Liver (tissue), 10 donors: ENCODE measurements at places on chromosomes 1 and 21. TPM values are rescaled to one million over a fixed set of nuclear protein-coding genes. Genes with fewer than 3 reads are reported as not detected.

GRCh38 chr1:23381233-23381885 is 11.7 kb upstream of the ZNF436 start:
- DNase-seq = no peak
- no peak overlapping the region for H3K27ac ChIP-seq
- no peak overlapping the region for H3K4me3 ChIP-seq
- no peaks in the 10 kb centered on the region for H3K27me3 ChIP-seq
- peaks cover 35% of the 10 kb centered on the region for H3K36me3 ChIP-seq

GRCh38 chr1:111032295-111032897 is 68.7 kb upstream of the LRIF1 start:
- H3K27ac ChIP-seq = no peak overlapping the region
- no peaks in the 10 kb centered on the region for H3K36me3 ChIP-seq
- H3K27me3 ChIP-seq = no peaks in the 10 kb centered on the region
- H3K4me3 ChIP-seq = no peak overlapping the region
- H3K4me1 ChIP-seq = no peaks in the 10 kb centered on the region

The RGS8 gene
- total RNA-seq = 0.05 TPM

DNA sequence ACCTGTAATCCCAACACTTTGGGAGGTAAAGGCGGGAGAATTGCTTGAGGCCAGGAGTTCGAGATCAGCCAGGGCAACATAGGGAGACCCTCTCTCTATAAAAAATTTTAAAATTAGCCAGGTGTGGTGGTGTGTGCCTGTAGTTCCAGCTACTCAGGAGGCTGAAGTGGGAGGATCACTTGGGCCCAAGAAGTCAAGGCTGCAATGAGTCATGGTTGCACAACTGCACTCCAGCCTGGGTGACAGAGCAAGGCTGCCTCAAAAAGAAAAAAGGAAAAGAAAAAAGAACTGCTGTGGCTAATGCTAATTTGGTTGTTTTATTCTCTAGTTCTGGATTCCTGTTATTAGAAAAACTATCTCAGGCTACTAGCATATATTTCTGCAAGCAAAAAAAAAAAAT is 29.8 kb downstream of the DBT start:
- no peak overlapping the region for H3K27ac ChIP-seq
- H3K27me3 ChIP-seq = no peaks in the 10 kb centered on the region
- DNase-seq = no peak
- no peaks in the 10 kb centered on the region for H3K4me1 ChIP-seq
- no peak overlapping the region for H3K4me3 ChIP-seq

The DCST2 gene
- 0.25 TPM for total RNA-seq

DNA sequence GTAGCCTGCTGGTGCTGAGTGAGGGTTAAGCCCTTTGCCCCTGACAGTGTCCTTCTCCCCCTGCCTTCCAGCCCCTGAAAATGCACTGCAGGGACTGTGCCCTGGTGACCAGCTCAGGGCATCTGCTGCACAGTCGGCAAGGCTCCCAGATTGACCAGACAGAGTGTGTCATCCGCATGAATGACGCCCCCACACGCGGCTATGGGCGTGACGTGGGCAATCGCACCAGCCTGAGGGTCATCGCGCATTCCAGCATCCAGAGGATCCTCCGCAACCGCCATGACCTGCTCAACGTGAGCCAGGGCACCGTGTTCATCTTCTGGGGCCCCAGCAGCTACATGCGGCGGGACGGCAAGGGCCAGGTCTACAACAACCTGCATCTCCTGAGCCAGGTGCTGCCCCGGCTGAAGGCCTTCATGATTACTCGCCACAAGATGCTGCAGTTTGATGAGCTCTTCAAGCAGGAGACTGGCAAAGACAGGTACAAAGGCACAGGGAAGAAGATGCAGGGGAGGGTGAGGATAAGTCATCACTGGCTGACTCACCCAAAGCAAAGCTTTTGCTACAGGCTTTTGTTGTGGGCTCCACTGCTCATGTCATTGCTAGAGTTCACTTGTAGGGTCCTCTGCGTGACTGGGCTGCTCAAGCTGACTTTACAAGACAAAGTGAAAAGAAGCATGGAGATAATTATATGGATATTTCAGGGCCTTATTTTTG is 174.9 kb downstream of the PIGK start:
- DNase-seq = no peak
- no peaks in the 10 kb centered on the region for H3K36me3 ChIP-seq
- no peaks in the 10 kb centered on the region for H3K27me3 ChIP-seq
- no peaks in the 10 kb centered on the region for H3K4me1 ChIP-seq

The AMY1C gene
- not detected for total RNA-seq

- no peak for DNase-seq
- H3K27me3 ChIP-seq = no peaks in the 10 kb centered on the region
- H3K36me3 ChIP-seq = no peaks in the 10 kb centered on the region
- no peak overlapping the region for H3K27ac ChIP-seq
- no peak overlapping the region for H3K4me3 ChIP-seq
Measured at GRCh38 chr1:230621324-230622030, 20.8 kb upstream of the COG2 start.

The CELSR2 gene
- total RNA-seq = 1.6 TPM

DNA sequence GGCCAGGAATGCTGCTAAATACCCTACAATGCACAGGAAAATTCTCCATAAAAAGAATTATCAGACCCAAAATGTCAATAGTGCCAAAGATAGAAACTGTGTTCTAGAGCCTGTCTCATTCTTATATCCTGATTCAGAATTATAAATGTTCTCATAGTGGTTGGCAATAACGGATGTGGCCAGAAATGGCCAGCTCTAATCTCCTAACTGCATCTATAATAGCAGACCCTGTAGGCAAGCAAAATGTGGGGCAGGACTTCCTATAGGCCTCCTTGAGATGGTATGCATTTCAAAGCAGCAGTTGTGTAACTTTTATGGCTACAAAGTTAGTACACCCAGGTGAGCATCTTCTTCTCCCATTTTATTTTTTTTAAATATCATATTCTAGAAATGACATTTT is 95.9 kb upstream of the SGIP1 start:
- H3K4me1 ChIP-seq = no peaks in the 10 kb centered on the region
- H3K27ac ChIP-seq = no peak overlapping the region
- H3K27me3 ChIP-seq = no peaks in the 10 kb centered on the region
- H3K4me3 ChIP-seq = no peak overlapping the region

DNA sequence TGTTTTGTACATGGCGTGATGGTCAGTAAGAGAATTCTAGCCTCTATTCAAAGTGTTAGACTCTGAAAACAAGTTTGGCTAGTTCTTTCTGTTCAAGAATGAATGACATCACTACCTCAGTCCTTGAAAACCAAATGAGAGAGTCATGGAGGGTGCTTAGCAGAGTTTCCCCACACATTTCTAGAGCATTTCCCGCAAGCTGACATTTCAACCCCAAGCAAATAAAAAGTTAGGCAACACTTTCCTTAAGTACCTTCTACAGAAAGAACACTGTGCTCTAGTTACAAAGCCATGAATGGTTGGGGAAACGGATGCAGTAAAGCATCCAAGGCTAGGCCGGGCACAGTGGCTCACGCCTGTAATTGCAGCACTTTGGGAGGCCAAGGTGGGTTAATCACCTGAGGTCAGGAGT is 47.9 kb upstream of the SLC44A3 start:
- DNase-seq = no peak
- no peak overlapping the region for H3K27ac ChIP-seq
- H3K4me3 ChIP-seq = no peak overlapping the region
- no peaks in the 10 kb centered on the region for H3K27me3 ChIP-seq
- H3K4me1 ChIP-seq = no peaks in the 10 kb centered on the region
- H3K36me3 ChIP-seq = no peaks in the 10 kb centered on the region

DNA sequence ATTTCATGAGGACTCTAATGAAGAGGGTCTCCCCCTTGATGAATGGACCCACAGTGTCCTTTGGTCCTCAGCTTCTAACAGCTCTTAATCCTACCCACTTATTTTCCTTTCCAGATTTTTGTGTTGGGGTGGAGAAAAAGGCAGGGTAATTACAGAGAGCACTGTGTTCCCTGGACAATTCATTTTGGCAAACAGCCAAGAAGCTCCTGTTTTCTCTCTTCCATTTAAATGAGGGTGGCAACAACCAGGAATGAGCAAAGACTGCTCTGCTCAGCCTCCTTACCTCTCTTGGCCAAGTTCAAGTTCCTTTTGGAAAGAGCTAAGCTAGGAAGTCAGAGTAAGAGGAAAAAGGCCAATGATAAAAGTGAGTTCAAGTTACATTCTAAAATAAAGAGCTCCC is 11.9 kb downstream of the XKR8 start:
- H3K27ac ChIP-seq = no peak overlapping the region
- H3K27me3 ChIP-seq = no peaks in the 10 kb centered on the region
- peaks cover 3% of the 10 kb centered on the region for H3K36me3 ChIP-seq

DNA sequence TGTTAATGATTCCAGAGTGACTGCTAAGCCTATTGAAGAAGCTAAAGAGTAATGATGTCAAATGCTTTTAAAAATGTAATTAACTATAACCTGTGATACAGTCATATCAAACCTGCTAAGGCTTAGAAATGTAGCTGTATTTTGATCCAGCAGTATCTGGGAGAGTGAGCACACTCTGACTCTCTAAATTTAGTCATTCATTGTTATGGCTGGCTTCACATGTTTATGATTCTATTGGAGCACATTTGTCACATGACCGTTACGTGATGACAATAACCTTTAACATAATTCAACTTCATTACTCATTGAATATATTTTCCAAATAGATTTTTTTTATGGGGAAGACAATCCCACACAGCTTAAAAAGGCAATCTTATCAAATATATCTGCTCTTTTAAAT is 587.1 kb downstream of the LMO4 start:
- DNase-seq = no peak
- H3K27me3 ChIP-seq = no peaks in the 10 kb centered on the region
- no peaks in the 10 kb centered on the region for H3K4me1 ChIP-seq
- H3K36me3 ChIP-seq = no peaks in the 10 kb centered on the region
- no peak overlapping the region for H3K4me3 ChIP-seq
- H3K27ac ChIP-seq = no peak overlapping the region

GRCh38 chr1:173562813-173563212 is 40.1 kb downstream of the SLC9C2 start:
- H3K36me3 ChIP-seq = no peaks in the 10 kb centered on the region
- no peaks in the 10 kb centered on the region for H3K27me3 ChIP-seq
- no peak for DNase-seq
- H3K27ac ChIP-seq = no peak overlapping the region
- H3K4me1 ChIP-seq = no peaks in the 10 kb centered on the region

DNA sequence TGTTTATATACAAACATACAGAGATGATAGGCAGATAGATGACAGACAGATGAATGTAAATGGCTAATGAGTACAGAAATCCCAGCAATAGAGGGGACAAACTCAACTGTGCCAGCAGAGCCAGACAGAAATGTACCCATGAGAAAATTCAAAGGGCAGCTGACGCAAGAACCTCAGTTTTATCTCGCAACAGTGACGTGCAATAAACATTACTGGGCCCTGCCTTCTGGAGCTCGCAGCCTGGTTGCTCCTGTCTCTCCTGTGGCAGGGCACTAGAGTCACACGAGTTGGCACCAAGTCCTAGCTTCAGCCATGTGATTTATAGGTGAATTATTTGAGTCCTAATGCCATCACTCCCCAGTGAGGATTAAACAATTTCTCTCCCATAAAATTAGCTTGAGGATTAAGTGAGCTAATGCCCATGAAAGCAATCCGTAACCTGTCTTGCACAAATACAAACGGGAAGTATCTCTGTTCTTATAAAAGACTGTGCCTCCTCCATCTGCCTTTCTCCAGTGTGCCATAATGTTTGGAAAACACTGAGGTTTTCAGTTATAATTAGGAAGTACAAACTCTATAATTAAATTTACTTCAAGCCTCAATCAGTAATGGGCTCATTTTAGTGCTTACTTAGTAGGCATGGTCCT is 50.7 kb downstream of the VAV3 start:
- H3K27ac ChIP-seq = no peak overlapping the region
- H3K4me3 ChIP-seq = no peak overlapping the region

- no peaks in the 10 kb centered on the region for H3K36me3 ChIP-seq
- H3K27me3 ChIP-seq = peaks cover 23% of the 10 kb centered on the region
- H3K4me1 ChIP-seq = peaks cover 13% of the 10 kb centered on the region
Measured at GRCh38 chr1:90714521-90714951, 2.6 kb downstream of the BARHL2 start.

- no peaks in the 10 kb centered on the region for H3K4me1 ChIP-seq
- DNase-seq = no peak
- H3K27me3 ChIP-seq = no peaks in the 10 kb centered on the region
- H3K4me3 ChIP-seq = no peak overlapping the region
Measured at GRCh38 chr1:116515702-116516101, 55.1 kb downstream of the CD58 start.

DNA sequence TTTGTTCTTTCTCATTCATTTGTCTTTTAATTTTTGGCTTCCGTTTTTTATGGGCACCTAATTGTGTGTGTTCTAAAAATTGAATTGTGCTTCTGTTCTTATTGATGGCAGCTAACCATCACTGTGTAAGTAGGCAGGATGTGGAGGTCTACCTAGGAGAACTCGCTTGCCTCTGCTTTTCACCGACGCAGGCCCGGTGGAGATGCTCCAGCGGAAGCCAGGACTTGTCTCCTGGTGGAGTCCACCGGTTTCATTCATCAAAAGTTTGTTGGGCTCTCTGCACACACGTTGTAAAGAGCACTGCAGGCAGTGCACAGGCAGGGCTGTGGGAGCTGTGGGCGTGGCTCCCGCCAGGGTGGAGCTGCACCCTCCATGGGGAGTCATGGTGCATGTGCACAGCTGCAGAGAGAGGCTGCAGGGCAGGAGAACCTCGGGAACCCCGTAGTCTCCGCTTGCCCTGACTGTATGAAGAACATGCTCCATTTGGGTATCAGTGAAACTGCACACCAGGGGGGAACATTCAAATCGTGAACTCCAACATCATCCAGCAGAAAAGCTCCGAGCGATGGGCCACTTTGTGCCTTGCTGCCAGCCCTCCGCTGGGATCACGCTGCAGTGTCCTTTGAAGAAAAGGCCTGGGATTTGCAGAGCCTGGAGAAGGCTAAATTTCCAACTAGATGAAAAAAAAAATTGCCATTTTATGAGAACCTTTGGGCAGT is 6.0 kb upstream of the C1orf174 start:
- H3K27ac ChIP-seq = no peak overlapping the region
- H3K36me3 ChIP-seq = no peaks in the 10 kb centered on the region
- no peak overlapping the region for H3K4me3 ChIP-seq
- H3K27me3 ChIP-seq = no peaks in the 10 kb centered on the region

The CD34 gene
- 1.5 TPM for total RNA-seq

DNA sequence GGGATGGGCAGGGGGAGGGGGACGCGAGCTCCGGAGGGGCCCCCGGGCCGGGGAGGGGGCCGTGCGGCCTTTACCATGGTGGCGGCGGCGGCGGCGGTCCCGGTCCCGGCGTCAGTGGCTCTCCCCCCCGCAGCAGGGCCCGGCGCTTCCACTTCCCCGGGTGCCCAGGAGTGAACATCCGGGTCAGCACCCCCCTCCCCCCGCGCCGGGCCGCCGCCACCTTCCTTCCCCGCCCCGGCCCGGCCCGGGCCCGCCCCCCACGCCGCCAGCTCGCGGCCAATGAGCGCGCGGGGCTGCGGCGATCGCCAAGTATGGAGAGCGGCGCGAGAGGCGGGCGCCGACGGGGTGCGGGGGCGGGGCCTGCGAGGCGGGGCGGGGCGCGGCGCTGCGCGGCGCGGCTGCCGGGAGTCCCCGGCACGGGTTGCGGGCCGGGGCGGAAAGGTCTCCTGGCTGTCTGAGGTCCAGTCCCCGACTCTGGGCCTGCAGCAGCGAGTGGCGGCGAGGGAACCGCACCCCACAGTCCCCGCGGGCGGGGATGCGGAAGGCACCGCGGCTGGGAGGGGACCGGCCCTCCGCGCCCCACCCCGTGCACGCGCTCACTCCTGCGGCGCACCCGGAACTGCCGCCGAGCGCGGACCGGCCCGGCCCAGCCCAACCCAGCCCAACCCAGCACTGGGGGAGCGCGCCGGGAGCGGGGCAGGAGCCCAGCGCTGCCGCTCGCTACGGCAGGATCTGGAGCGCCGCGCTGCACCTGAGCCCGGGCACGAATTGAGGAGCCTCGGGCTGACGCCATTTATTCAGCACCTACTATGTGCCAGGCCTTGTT is at the start of gene CAPZB:
TSS of gene CAPZB (minus strand) at position 178 of the 826 bp plus-strand sequence. CDS start at position 77, 101 bp downstream.
- DNase-seq = peak; percentile 91
- H3K36me3 ChIP-seq = no peaks in the 10 kb centered on the region
- H3K4me1 ChIP-seq = peaks cover 11% of the 10 kb centered on the region
- H3K4me3 ChIP-seq = peak within 1 kb of the TSS; percentile 94
